Natural killer cell (primary cell): ENCODE measurements at places on chromosomes 5 and 9. TPM values are rescaled to one million over a fixed set of nuclear protein-coding genes. Genes with fewer than 3 reads are reported as not detected.

GRCh38 chr9:38652486-38652885 is 32.1 kb upstream of the ANKRD18A start:
- no peak for DNase-seq
- H3K4me1 ChIP-seq, result no peaks in the 10 kb centered on the region
- H3K4me3 ChIP-seq, result no peak overlapping the region
- H3K27ac ChIP-seq, result no peak overlapping the region

DNA sequence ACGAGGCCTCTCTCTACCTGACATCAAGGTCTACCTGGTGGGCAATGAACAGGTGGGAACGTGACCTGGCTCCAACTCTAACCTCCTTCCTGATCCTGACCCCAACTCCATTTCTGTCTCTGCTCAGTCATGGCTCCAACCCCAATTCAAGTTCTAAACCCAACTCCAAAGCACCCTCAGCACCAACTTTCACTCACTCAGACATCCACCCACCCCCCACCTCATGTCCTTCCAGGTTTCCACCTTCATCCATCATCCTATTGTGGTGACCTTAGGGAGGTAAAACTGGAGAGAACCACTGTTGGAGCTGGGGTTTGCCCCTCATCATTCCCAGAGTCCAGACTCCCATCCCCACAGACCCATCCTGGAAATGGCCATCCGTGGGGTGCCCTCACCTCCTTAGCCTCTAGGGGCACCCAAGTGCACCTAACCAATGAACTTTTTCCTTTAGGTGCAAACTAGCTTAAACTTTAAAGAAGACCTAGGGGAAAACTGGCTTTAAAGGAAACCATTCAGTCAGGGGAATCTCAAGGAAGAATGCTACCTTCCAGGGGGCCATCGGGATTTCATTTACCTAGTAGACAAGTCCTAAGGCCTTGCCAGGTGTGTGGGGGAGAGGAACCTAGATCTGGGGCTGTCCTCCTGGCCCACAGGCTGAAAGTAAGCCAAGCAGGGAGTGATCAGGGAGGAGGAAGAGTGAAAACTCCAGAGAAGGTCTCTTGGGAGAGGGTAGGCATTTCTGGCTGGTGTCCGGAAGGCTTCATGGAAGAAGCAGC is 11.3 kb downstream of the RGS14 start:
- no peak overlapping the region for H3K27ac ChIP-seq
- peaks cover 52% of the 10 kb centered on the region for H3K4me1 ChIP-seq
- peaks cover 71% of the 10 kb centered on the region for H3K36me3 ChIP-seq
- H3K4me3 ChIP-seq, result no peak overlapping the region
- no peak for DNase-seq
- no peaks in the 10 kb centered on the region for H3K27me3 ChIP-seq

- no peak for DNase-seq
- no peaks in the 10 kb centered on the region for H3K4me1 ChIP-seq
These were observed 40.2 kb upstream of the TYRP1 start for GRCh38 chr9:12652973-12653372.

DNA sequence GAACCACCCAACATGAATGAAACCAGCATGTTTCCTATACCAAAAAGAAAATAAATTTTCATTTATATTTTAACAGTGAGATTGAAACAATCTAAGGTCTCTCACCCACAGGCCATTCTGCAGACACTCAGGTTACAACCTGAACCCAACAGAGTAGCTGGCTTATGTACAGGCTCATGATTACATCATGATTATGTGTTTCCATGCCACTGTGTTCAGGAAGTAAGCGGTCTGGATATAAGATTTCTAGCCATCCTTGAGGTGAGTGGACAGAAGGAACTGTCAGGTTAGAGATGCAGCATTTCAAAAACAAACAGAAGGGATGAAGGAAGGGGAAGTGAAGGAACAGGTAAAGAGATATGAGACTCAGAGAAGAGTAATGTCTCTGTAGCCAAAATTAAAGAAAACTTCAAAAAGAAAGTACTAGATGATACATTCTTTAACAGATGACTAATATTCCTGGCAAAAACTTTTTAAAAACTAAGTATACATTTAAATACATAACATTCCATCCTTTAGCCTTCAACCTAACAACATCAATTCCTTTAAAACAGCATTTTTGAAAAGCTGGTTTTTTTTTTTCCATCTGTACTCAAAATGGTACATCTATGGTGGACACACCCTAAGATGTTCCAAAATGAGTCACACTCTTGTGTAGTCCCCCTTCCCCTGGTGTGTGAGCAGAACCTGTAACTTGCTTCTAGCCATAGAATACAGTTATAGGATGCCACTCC is 119.8 kb downstream of the LPAR1 start:
- no peaks in the 10 kb centered on the region for H3K27me3 ChIP-seq
- DNase-seq, result no peak
- no peak overlapping the region for H3K4me3 ChIP-seq
- no peaks in the 10 kb centered on the region for H3K4me1 ChIP-seq
- H3K36me3 ChIP-seq, result no peaks in the 10 kb centered on the region
- H3K27ac ChIP-seq, result no peak overlapping the region

DNA sequence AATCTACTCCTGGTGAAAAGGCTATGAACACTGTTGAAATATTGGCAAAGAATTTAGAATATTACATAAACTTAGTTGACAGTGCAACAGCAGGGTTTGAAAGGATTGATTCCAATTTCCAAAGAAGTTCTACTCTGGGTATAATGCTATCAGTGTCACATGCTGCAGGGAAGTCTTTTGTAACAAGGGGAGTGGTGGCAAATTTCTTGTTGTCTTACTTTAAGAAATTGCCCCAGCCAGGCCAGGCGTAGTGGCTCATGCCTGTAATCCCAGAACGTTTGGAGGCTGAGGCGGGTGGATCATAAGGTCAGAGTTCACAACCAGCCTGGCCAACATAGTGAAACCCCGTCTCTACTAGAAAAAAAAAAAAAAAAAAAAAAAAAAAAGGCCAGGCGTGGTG is 86.3 kb upstream of the OTULINL start:
- no peak overlapping the region for H3K27ac ChIP-seq
- no peak for DNase-seq
- H3K27me3 ChIP-seq, result no peaks in the 10 kb centered on the region
- peaks cover 9% of the 10 kb centered on the region for H3K4me1 ChIP-seq

- H3K36me3 ChIP-seq, result no peaks in the 10 kb centered on the region
- H3K4me1 ChIP-seq, result no peaks in the 10 kb centered on the region
These were observed 348.4 kb upstream of the FTMT start for GRCh38 chr5:121503111-121503840.

- no peaks in the 10 kb centered on the region for H3K27me3 ChIP-seq
- no peak overlapping the region for H3K27ac ChIP-seq
- no peak for DNase-seq
- no peak overlapping the region for H3K4me3 ChIP-seq
- no peaks in the 10 kb centered on the region for H3K4me1 ChIP-seq
- no peaks in the 10 kb centered on the region for H3K36me3 ChIP-seq
These were observed 30.3 kb downstream of the TYRP1 start for GRCh38 chr9:12723409-12724028.

GRCh38 chr9:37338218-37338617 is 84.3 kb upstream of the GRHPR start:
- no peaks in the 10 kb centered on the region for H3K4me1 ChIP-seq
- no peak overlapping the region for H3K27ac ChIP-seq
- H3K27me3 ChIP-seq, result no peaks in the 10 kb centered on the region
- DNase-seq, result no peak

DNA sequence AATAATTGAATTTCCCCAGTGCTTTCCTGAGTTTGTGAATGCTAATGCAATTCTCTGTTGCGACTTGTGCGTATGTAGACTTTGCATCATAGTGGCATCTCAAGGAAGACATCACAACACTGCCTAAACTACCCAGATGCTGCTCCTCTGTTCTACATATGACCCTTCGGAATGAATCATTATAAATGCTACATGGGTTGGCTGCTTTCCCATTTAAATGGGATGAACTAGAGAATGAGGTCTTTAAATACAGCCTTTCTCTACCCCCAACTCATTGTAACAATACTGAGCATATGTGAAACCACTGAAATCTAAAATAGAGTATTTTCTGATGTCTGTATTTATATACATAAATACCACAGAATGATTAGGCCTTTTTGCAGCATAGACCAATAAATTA is 136.6 kb upstream of the ICE1 start:
- H3K27ac ChIP-seq, result no peak overlapping the region
- H3K4me3 ChIP-seq, result no peak overlapping the region
- H3K4me1 ChIP-seq, result no peaks in the 10 kb centered on the region
- no peaks in the 10 kb centered on the region for H3K27me3 ChIP-seq
- no peak for DNase-seq

GRCh38 chr9:120482424-120483186 is 97.4 kb downstream of the CDK5RAP2 start:
- H3K27ac ChIP-seq, result no peak overlapping the region
- no peak overlapping the region for H3K4me3 ChIP-seq
- peaks cover 45% of the 10 kb centered on the region for H3K36me3 ChIP-seq
- H3K27me3 ChIP-seq, result no peaks in the 10 kb centered on the region
- H3K4me1 ChIP-seq, result no peaks in the 10 kb centered on the region

- H3K27me3 ChIP-seq, result no peaks in the 10 kb centered on the region
- H3K4me1 ChIP-seq, result no peaks in the 10 kb centered on the region
- no peaks in the 10 kb centered on the region for H3K36me3 ChIP-seq
- no peak for DNase-seq
- no peak overlapping the region for H3K4me3 ChIP-seq
- H3K27ac ChIP-seq, result no peak overlapping the region
These were observed 26.7 kb upstream of the FRMPD1 start for GRCh38 chr9:37624073-37624472.

GRCh38 chr5:62977661-62978060 is 399.0 kb downstream of the LRRC70 start:
- no peaks in the 10 kb centered on the region for H3K36me3 ChIP-seq
- DNase-seq, result no peak
- no peaks in the 10 kb centered on the region for H3K27me3 ChIP-seq
- no peak overlapping the region for H3K4me3 ChIP-seq

- no peak overlapping the region for H3K27ac ChIP-seq
- no peaks in the 10 kb centered on the region for H3K36me3 ChIP-seq
- no peak for DNase-seq
- no peaks in the 10 kb centered on the region for H3K27me3 ChIP-seq
- no peaks in the 10 kb centered on the region for H3K4me1 ChIP-seq
- H3K4me3 ChIP-seq, result no peak overlapping the region
These were observed 107.2 kb downstream of the SV2C start for GRCh38 chr5:76190356-76190755.

- no peak overlapping the region for H3K4me3 ChIP-seq
- no peaks in the 10 kb centered on the region for H3K27me3 ChIP-seq
- H3K4me1 ChIP-seq, result no peaks in the 10 kb centered on the region
- H3K27ac ChIP-seq, result no peak overlapping the region
- DNase-seq, result no peak
These were observed 34.2 kb downstream of the ASS1 start for GRCh38 chr9:130478736-130479575.

DNA sequence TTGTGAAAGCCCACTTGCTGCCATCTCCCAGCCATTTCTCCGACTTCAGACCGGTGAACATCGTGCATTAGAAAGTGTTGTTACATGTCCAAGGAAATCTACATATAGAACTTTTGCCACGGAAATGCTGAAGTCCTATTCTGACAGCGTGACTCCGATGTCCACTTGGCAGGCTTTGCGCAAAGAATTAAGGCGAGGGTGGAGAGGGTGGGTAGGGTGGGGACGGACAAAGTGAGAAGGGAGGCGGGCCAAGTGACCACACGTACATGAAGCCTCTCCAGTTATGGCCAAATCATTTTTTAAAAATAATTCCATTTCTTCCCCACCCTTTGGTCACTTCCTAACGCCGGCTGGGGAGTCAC is 460 bp upstream of the ACO1 start:
- no peak overlapping the region for H3K27ac ChIP-seq
- peaks cover 8% of the 10 kb centered on the region for H3K27me3 ChIP-seq
- peaks cover 14% of the 10 kb centered on the region for H3K4me1 ChIP-seq
- no peaks in the 10 kb centered on the region for H3K36me3 ChIP-seq
- peak; percentile 30 for DNase-seq
- peak overlapping the region; percentile 69 for H3K4me3 ChIP-seq

DNA sequence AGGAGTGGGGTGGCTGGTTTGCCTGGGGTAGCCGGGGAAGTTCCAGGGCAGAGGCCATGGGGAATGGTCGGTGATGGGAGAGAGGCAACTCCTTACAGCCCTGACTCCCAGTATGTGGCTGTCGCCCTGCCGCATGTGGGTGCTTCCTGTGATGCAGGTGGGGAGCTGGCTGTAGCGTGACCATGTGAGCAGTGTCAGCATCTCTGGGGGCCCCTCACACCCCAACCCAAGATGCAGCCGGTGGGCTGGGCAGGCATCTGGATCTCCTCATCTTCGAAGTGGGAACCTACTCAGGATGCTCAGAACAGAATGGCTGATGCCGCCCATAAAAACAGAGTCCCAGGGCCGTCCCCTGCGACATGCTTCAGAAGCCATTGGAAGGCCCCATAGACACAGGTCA is 45.0 kb downstream of the BARX1 start:
- H3K27ac ChIP-seq, result no peak overlapping the region
- no peaks in the 10 kb centered on the region for H3K36me3 ChIP-seq
- no peak for DNase-seq
- no peaks in the 10 kb centered on the region for H3K4me1 ChIP-seq
- no peaks in the 10 kb centered on the region for H3K27me3 ChIP-seq

DNA sequence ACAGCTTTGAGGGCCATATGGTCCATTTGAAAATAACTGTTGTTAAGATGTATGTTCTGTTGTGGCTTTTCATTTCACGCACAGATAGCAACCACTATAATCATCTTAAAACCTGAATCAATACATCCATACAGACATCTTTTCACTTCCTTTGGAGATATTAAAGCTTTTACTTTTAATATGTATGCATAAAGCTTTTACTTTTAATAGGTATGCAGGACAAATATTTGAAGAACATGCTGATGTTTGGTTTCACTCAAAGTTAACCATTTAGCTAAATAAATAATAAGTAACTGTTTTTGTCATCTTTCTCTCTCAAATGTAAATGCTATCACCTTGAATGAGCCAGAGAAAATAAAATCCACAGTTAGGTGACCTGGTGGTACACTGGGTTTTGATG is 108.6 kb downstream of the OXCT1 start:
- H3K4me3 ChIP-seq, result no peak overlapping the region
- H3K27ac ChIP-seq, result no peak overlapping the region
- H3K4me1 ChIP-seq, result no peaks in the 10 kb centered on the region
- peaks cover 32% of the 10 kb centered on the region for H3K36me3 ChIP-seq
- no peak for DNase-seq

- no peaks in the 10 kb centered on the region for H3K27me3 ChIP-seq
- no peaks in the 10 kb centered on the region for H3K36me3 ChIP-seq
- H3K4me1 ChIP-seq, result peaks cover 26% of the 10 kb centered on the region
- H3K4me3 ChIP-seq, result no peak overlapping the region
- H3K27ac ChIP-seq, result peak overlapping the region; percentile 89
- no peak for DNase-seq
These were observed 2.4 kb downstream of the KIF2A start for GRCh38 chr5:62308439-62308838.

The ADAMTS16 gene
- total RNA-seq, result not detected

The BARHL1 gene
- total RNA-seq, result not detected

The ZCCHC7 gene
- total RNA-seq, result 42.8 TPM

The ZNF608 gene
- total RNA-seq, result 0.39 TPM

The GRXCR2 gene
- total RNA-seq, result not detected

The CER1 gene
- not detected for total RNA-seq

The ZCCHC9 gene
- 9.8 TPM for total RNA-seq

The IFT74 gene
- total RNA-seq, result 8.7 TPM
